ENCODE measurements at places on chromosomes 11 and 22.

- DNase-seq: no peak
These were observed 35.0 kb downstream of the SLCO2B1 start for GRCh38 chr11:75185866-75186265.

DNA sequence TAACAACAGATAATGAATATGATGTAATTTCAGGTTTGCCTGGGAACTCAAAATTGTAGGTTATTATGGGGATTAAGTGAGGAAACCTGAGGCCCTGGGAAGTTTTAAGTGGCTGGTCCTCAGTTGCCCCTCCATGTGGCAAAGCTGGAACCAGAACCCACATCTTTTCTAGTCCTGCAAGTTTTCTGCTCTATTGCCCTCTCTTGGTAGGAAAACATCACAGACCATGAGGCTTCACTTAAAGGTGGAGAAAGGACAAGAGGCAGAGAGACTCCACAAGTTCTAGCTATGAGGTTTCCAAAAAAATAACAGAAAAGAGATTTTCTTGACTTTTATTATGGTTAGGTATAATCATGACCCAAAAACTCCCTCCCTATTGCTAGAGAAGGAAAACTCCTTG, 115.5 kb upstream of the DDI1 start:
- DNase-seq: no peak

DNA sequence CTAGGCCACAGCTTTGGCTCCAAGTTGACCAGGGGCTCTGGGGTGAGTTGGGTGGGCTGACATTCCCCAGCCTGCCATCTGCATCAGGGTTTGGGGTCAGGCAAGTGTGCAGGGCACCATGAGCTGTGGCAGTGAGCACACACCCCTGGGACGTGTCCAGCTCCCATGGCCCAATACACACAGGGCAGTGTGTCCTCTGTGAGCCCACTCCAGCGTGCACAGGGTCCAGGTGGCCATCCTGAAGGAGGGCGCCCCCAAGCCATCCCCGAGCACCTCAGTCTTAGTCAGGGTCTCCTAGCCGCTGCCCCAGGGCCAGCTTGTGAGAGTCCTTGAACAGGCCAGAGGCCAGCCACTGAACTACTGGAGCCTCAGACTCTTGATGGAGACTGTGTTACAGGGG, 1.2 kb upstream of the FGF3 start:
- no peak for DNase-seq

GRCh38 chr11:80587906-80588305, 1147.1 kb upstream of the TENM4 start:
- DNase-seq: no peak

DNA sequence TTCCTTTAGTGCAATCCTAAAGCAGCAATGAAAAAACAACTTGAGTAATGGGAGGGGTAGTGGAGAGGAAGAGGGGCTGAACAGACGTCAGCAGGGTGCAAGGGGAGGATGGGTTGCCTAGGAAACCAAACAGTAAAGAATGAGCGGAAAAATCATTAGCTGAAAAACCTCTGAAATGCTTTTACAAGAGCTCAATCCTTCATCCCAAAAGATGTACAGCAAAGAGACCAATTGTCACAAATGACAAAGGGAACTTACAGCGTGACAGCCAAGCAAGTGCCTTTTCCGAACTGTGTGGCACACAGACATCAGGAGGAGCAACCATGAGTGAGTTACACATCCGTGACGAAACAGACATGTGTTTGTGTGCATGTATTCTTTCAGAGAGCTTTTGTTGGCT, 104.6 kb downstream of the SIK3 start:
- DNase-seq: no peak

DNA sequence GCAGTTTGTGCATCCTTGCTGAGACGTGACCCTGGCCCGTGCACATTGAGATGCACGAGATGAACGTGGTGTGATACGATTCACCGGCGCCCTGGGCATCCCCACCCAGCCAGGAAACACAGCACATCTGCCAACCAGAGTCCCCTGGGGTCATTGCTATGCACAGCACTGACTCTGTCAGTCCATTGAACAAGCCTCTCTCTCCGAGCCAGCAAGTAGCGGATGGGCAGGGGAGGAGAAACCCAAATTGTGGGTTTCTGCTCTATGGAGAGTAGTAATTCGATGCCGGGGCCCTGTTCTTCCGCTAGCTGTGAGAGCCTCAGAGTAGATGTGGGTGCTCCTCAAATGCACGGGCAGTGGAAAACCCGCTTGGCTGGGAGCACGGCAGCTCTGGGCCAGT, 85.1 kb downstream of the ARHGAP8 start:
- DNase-seq: no peak

DNA sequence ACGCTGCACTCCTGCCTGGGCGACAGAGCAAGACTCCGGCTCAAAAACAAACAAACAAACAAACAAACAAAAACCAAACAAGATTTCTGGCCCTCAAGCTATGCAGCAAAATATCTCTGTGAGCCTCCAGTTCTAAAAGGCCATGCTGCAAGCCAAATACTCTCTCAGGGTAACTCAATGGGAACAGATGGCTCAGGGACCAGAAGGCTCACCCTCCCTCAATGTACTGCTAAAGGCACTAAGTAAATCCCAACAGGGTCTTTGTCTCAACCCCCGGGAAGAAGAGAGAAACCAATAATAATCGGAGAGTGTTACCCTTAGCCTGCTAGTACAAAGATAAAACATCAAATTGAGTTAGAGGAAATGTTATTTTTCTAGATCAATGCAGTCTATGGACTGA, 119.7 kb upstream of the ZC3H12C start:
- no peak for DNase-seq

DNA sequence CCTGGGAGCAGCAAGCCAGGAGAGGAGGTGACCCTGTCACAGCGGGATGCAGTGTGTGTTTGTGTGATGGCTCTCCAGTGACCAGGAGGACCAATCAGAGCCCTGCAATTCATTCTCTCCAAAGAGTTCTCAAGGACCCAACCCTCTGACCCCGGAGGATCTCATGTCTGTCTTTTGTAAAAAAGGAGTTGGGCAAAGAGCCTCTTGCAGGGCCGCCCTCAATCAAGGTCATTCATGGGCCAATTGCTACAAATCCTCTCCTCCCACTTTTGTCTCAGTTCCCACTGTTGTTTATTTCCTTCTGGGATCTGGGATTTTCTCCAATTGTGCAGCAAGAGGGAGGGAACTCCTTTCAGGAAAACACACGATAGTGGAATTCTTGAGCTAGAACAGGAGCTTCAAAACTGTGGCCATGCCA, 4.0 kb downstream of the TECTA start:
- DNase-seq: no peak

DNA sequence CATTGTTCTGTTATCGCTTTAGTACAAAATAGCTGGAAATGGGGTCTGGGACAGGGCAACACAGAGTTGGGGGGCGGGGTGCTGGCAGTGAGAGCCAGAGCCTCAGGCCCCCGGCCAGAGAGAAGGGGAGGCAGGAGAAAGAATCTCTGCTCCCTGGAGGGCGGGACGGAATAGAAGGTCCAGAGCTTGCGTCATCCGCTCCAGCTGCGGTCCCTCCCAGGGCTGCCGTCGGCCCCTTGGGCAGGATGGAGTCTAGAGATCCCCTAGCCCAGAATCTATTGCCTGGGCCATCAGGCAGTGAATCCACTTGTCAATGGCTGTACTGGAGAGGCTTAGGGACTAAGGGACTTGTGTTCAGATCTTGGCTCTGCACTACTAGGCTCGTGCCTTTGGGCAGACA, 5.0 kb downstream of the TP53I11 start:
- no peak for DNase-seq

DNA sequence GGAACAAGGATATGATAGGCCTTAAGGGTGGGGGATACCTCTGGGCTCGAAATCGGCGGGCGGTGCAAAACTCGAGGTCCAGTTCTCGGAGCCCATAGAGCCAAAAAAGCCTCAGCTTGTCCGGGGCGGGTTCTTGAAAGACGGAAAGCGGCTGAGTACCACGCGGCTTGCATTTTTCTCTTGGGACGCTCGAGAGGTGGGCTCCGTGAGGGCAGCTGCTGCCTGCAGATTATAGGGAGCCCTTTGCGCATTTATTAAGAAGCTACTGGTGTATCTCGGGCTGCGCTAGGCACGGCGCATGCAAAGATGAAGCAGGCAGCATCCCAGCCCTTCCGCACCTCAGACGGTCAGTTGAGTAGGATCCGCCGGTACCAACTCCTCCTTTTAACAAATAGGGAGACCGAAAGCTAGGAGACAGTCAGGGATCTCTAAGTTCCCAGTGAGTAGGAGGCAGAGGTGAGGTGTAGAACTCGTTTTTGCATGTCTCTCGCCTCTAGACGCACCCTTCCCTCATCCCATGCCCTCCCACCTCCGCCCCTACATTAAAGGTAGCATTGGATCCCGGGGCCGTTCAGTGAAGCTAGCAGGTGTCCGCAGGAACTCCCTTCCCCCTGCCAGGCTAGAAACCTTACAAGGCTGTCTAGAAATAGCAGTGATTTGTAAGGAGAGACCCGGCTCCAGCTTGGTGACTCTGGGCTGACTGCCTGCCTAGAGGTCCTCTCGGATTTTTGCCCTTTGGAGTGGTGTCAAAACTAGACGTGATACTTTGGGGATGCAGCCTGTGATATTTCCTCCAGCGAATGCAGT, 768 bp downstream of the LDHA start:
- DNase-seq: no peak

- no peak for DNase-seq
These were observed 7.3 kb downstream of the USP35 start for GRCh38 chr11:78195917-78196560.

DNA sequence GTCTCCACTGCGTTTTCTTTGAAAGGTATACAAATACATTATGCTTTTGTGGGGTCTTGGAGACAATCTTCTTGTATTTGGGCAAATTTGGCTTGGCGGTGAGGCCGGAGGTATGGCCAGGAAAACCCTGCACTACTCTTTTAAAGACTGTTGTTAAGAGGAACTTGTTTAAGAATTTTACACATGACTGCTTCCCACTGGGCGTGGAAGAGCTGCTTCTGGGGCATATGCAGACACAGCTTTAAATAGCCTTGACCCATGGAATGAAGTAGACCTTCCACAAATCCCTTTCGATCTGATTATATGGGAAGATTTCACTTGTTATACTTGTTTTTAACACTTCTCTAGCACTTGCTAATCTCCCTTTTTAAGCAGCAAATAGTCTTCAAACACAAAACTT, 453.6 kb downstream of the MN1 start:
- DNase-seq: no peak

GRCh38 chr11:65340226-65340625, 6.6 kb downstream of the DPF2 start:
- no peak for DNase-seq

DNA sequence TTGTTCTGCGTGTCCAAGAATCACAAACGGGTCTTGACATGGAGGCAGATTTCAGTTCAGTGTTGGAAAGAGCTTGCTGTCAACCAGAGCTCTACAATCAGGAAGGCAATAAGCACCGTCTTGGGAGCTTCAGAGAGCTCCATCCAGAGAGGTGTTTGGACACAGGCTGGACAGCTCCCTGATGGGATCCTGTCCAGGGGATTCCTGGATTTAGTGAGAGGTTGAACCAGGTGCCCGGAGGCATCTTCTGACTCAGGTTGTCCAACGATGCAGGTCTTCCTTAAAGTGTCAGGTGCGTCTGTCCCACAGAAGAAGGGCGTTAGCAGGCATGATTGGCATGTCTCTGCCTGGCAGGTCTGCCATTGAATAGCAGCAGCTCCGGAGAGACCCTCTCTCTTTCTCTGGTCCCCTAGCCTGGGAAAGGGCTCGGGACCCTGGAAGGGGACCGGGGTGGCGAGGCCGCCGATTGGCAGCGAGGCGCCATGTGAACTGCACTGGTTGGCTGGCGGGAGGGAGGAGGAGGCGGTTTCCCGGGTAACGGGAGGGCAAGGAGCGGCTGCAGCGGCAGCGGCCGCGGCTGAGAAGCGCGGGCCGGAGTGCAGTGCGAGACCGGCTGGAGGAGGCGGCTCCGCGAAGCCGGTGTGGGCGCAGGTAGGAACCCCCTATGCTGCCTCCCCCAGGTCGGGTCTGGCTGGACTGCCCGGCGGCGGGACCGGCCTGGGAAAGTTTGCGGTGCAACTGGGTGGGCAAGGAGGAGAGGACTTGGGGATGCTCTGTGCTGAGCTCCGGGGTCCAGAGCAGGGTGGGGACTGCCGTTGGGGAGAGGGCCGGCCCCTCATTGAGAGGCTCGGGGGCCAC, 104.1 kb upstream of the E2F8 start:
- no peak for DNase-seq

- no peak for DNase-seq
These were observed 41.0 kb downstream of the KDM2A start for GRCh38 chr11:67160045-67160444.

DNA sequence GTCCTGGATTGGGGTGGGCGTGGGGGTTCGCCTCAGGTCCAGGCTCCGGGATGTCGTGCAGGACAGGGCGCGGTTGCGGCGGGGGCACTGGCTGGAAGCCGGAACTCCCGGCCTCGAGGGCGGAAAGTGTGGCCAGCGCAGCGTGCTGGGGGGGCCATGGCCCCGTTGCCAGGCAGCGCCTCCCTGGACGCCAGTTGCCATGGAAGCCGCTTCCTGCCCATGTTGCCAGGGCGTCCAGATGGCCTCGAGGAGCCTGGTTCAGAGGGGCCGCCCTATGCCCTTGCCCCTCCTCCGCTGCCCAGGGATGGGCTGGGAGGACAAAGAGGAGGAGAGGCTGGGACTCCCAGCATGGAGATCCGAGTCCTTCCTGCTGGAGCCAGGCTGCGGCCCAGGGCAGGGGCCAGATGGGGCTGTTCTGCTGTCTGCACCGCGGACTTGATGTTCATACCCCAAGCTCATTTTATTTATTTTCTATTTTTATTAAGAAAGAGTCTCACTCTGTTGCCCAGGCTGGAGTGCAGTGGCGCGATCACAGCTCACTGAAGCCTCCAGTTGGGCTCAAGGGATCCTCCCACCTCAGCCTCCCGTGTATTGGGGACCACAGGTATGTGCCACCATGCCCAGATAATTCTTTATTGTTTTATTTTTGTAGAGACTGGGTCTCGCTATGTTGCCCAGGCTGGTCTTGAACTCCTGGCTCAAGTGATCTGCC, 4.6 kb upstream of the CCDC188 start:
- no peak for DNase-seq

- no peak for DNase-seq
These were observed 45.3 kb upstream of the RTL6 start for GRCh38 chr22:44543362-44543761.

GRCh38 chr11:1228101-1228821, 5.4 kb downstream of the MUC5B start:
- no peak for DNase-seq

DNA sequence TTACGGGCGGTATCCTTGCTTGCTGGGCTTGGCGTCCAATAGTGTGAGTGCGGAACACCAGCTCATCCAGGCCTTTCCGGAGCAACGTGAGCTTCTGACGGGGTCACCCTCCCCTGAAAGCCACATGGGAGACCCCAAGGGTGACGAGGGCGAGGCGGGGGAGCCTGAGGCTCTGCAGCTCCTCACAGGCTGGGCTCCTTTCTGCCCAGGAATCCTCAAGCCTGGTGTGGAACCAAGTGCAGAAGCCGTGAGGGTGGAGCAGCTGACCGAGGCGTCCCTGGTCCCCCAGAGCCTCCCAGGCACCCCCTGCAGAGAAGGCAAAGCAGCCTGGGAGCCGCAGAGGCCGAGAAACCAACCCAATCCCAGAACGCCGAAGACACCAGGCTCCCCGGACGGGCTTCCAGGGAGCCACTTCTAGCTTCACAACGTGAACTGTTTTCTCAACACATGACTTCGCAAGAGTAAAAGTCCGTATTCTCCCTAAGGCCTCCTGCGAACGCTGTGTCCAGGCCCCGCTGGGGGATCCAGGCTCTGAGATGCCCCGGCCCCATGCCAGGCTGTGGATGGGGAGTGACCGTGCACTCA, 530.3 kb downstream of the BRD1 start:
- no peak for DNase-seq

- DNase-seq: peak; percentile 55
These were observed 33.0 kb upstream of the APOBEC3A start for GRCh38 chr22:38924347-38924952.
